ENCODE measurements at places on chromosomes 3 and 15.

GRCh38 chr3:149151843-149152242, 22.4 kb downstream of the HPS3 start:
- peak; percentile 43 for DNase-seq

- peak; percentile 48 for DNase-seq
Observed at GRCh38 chr3:79521221-79521848, 246.5 kb downstream of the ROBO1 start.

GRCh38 chr3:150101016-150101415, 130.3 kb upstream of the PFN2 start:
- no peak for DNase-seq

GRCh38 chr15:77543159-77543882, 89.4 kb downstream of the LINGO1 start:
- DNase-seq = peak; percentile 83

DNA sequence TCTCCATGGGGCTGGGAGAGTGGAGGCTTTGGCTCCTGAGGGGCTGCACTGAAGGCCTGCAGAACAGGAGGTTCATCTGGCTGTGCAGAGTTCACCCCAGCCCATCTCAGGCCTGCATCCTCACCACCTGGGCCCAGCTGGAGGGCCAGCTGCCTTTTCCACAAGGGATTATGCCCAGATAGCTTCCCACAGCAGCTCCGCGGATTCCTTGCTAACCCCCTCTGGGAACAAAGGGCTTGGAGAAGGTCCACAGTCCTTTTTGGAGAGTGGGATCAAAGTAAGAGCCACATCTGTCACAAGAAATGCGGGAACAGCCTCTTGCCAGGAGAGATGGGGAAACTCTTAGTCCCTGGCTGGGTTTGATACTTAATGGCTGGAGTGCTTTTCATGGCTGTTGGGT, 164.7 kb upstream of the RGMA start:
- no peak for DNase-seq

DNA sequence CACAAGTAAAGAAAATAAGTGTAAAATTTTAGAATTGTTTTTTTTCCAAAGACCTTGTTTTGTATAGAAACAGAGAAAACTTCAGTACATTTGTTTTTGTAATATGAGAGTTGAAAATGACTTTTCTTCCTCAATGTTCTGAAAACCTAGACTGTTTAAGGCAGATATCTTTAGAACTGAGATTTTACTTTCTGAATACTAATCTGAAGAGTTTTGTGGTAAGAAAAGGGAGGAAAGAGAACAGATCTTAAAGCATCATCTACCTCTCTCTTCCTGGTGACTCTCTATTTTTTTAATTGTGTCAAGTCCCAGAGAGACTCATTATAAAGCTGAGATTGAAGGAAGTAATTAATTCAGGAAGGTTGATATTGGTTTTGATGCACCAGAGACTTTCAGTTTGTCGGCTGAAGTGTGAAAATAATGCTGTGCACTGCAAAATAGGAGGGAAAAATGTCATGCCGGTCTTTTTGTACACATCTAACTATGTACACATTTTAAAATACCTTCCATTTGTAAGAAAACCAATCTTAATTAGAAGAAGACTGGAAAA, 142.1 kb upstream of the NAALADL2 start:
- no peak for DNase-seq

GRCh38 chr3:16372362-16373292, 107.6 kb downstream of the OXNAD1 start:
- peak; percentile 47 for DNase-seq

DNA sequence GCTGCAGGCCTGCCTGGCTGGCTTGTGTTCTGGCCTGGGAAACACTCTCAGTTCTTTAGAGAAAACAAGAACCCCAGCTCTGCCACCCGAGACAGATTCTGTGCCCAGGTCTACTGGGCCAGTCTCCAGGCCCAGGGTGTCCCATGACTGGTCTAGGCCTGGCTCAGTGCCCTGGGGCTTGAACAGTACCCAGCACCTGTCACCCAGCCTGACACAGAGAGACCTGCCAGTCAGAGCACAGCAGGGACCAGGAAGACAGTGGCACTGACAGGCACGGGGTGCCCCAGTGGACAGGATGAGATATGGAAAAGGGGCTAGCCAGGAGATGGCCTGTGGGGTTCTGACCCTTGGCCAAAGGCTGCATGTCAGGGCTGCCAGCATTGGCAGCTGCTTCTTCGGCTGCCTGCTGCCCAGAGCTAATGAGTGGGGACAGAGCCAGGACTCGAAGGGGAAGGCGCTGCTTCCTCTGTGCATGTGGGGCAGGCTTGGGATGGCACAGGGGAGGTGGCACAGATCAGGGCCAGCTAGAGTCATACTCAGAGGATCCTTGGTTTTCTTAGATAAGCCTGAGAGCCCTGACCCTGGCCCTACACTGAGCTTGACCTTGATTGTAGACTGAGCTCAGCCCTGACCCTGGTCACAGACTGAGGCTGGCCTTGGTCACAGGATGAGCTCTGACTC, 15.1 kb downstream of the CCDC33 start:
- DNase-seq = no peak

DNA sequence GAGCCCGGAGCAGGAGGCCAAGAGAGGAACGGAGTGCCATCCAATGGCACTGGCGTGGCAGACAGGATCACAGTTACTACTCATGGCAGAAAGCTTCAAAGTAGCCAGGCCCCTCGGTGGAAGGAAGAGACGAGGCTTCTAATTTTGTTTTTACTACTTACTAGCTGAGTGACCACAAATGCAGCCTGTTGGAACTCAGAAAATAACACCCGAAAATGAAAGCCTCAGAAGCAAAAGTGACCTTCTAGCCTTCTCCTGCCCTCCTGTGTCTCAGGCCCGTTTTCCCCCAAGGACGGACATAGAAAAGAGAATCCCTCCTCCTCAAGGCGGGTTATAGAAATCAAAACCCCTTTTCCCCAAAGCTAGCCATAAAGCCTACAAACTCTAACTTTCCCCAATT, 9.9 kb upstream of the STRA6 start:
- no peak for DNase-seq

DNA sequence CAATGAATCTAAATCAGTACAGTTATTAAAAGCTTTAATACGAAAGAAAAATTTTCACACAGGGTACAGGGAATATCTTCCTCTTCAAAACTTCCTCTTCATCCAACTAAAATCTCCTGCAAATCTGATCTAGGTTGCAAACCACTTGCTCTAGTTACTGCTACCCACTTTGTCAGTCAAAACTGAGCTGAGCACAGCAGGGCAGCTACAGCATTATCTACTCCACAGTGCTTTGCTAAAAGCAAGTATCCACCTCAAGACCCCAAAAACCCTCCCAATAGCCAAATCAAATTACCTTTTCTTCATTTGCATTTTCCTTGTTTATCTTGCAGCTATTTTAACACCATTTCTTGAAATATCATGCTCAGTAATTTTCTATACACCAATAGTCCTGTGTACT, 14.7 kb downstream of the ZNF280D start:
- DNase-seq = no peak

DNA sequence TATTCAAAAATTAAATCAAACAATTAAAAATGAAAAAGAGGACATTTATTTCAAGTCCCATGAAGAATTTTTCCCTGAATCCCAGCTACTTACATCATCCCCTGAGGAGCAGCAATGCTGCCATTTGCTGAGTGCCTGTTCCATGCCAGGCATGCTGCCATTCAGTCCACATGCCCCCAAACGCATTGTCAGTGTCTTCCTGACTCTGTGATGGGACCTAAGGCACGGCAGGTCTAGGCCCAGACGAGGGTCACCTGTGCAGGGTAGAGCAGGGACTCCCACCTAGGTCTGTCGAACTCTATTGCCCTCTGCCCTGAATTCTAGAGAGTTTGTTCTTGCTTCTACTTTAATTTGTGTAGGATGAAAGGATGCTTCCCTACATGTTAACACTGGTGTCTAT, 7.0 kb downstream of the PSTPIP1 start:
- DNase-seq = no peak

DNA sequence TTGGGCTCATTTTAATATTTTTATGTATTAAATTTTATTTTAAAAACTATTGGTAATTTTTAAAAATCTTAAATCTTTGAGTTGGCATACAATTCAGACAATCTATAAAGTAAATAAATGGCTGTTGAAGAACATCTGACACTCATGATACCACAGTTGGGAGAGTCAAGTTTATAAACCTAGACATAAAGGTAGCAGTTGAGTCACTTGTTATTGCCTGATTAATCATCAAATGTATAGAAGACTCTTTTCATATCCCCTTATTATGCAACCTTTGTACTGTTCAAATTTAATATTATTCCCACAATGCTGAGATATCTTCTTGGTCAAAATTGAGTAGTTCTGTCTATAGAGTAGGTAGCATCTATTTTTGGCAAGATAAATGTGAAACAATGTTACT, 19.6 kb downstream of the PAQR9 start:
- no peak for DNase-seq

DNA sequence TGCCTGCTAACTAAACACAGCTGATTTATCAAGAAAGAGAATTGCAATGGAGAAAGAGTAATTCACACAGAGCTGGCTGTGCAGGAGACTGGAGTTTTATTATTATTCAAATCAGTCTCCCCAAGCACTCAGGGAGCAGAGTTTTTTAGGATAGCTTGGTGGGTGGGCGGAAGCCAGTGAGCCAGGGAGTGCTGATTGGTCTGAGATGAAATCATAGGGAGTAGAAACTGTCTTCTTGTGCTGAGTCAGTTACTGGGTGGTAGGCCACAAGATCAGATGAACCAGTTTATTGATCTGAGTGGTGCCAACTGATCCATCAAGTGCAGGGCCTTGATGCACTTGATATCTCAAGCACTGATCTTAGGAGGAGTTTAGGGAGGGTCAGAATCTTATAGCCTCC, 891.9 kb upstream of the CADM2 start:
- no peak for DNase-seq

DNA sequence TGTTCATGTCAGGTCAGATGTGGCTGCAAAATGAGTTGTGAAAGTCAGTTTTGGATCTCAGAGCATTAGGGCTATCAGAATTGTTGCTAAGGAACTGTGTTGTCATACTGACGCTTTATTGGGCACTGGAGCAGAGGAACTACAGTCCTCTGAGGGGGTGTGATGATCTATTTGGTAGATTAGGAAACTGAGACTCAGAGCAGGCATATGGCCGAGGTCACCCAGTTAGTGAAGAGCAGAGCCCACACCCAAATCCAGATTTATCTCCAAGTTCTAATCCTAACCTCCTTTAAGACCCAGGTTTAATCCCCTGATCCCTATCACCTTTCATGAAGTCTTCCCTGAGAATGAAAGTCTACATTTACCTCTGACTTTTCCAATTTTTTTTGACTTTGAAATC, 25.6 kb upstream of the GLCE start:
- no peak for DNase-seq

GRCh38 chr15:91413142-91413541, 313.1 kb downstream of the SV2B start:
- peak; percentile 8 for DNase-seq

DNA sequence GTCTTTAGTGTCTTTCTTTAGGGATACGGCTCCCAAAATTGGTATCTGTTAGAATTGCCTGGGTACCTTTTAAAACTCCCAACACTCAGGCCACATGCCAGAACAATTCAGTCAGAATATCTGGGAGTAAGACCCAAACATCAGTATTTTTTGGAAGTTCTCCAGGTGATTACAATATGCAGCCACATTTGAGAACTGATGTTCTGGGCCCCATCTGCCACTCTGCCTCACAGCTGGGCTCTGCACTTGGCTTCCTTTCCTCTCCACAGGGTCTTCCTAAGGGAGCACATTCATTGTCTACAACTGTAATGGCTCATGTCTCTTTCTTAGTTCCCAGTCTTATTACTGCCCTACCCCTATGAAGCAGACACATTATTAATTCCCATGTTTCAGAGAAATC, 394.5 kb downstream of the MFSD1 start:
- peak; percentile 33 for DNase-seq

DNA sequence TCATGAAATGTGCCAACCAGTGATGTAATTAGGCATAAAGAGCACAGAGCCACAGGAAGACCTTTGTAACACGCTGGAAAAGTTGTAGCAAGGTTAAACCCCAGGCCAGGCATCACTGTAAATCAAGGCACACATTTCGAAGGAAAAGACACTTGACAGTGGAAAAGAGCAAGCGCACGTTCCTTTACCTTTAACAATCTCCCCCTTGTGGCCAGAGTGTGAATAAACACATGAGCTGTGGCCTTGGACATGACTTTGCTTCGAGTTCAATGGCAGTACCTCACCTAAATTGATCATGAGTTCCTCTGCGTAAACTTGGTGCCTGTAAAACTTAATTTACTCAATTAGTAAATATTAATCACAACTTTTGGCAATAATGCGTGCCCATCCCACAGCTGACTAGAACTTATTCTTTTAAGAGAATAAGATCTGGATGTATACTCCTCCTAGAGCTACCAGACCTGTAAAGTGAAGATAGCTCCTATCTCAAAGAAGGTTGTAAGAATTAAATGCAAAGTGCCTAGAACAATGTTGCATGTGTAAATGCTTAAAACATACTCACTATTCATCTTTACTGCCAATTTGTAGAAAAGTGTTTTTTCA, 757.0 kb upstream of the NECTIN3 start:
- peak; percentile 59 for DNase-seq

- peak; percentile 66 for DNase-seq
Observed at GRCh38 chr15:38849046-38849445, 284.4 kb upstream of the RASGRP1 start.

GRCh38 chr3:156677536-156677935, 3.1 kb downstream of the TIPARP start:
- DNase-seq = no peak

DNA sequence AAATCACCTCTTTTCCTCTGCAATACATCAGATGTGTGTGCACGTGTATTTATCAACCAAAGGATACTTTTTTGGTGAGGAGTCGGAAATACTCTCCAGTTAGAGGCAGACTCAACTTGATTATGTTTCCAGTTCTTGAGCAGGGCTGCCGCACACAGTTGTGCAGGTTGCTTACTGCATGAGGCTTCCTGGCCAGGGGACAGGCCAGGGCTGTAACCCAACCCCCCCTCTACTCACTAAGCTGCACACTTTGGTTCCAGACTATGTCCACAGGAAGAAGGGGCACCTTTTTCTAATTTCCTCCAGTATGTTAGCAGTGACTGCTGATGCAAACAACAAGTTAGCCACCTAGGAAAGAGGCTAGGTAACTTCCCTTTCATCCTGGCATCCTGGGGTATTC, 476.9 kb upstream of the TBL1XR1 start:
- DNase-seq = no peak

- DNase-seq = no peak
Observed at GRCh38 chr3:51968883-51969678, 1.8 kb upstream of the PCBP4 start.

GRCh38 chr3:141489203-141489602, 2.4 kb downstream of the RASA2 start:
- no peak for DNase-seq

- no peak for DNase-seq
Observed at GRCh38 chr3:116077557-116077956, 367.7 kb downstream of the LSAMP start.

DNA sequence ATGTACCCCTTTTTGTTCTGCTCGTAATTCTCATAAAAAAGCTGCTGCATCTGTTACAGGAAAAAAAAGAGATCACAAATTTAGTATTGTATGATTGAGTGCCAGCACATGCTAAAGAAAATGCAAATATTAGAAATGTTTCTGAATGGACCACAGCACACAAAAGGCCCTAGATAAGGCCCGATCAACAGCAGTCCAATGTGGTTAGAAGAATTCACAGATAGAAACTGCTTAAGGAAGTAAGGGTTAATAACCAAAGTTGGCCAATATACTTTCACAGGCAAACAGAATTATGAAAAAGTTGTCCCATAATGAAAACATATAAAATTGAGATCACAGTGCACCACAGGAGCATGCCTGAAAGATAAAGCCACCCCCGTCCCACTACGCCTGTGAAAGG, 72.9 kb downstream of the CHSY1 start:
- DNase-seq = no peak
